GM03348 (cell line): ENCODE measurements at places on chromosomes 6 and 20.

DNA sequence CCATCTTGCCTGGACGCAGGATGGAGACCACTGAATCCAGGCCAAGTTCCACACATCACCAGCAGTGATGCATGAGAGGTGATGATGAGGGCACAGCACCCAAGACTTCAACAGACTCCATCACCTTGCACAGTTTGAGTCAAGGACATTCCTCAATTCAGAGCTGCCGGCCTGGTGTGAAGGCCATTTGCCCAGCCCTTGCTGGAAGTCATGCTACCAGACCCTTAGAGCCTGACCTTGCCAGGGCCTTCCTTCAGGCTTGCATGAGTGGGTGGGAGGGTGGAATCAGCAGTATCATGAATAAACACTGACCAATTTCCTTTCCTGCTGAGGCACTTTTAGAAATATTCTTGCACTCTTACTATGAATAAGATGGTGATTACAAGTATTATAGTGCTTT lies 130.2 kb upstream of the SSTR4 start:
- DNase-seq = no peak

GRCh38 chr6:3721810-3722621 lies 29.5 kb downstream of the PXDC1 start:
- DNase-seq = peak; percentile 70

GRCh38 chr20:49937027-49937929 lies 1.1 kb downstream of the RNF114 start:
- DNase-seq = peak; percentile 19

DNA sequence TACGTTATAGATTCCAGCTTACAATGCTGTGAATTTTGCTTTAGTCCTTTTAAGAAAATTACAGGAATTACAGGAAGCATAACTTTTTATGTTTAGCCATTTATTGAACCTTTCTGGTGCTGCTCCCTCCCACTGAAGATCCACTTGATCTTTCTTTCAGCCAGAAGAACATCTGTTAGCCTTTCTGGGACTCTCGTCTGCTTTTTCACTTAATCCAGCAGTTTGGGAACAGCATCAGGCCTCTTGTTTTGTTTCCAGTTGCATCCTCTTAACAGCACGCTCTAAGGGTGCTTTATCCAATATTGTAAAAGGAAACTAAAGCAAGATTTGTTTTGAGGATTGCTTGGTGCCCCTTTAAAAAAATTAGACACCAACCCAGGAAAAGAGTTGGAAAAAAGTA lies 10.3 kb upstream of the CYP24A1 start:
- no peak for DNase-seq

DNA sequence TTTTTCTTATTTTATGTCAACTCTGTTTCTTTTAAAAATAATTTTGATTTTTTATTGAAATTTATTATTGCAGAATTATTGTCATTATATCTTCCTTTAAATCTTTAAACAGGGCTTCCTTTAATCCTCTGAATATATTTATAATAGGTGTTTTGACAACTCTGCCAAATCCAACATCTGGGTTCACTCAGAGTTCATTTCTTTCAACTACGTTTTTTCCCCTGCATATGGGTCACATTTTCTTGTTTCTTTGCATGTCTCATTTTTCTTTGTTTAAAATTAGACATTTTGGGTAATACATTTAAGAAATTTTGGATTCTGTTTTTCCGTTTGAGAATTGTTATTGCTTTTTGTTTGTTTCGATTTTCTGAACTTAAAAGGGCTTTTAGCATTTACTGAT lies 655.1 kb upstream of the CITED2 start:
- no peak for DNase-seq

DNA sequence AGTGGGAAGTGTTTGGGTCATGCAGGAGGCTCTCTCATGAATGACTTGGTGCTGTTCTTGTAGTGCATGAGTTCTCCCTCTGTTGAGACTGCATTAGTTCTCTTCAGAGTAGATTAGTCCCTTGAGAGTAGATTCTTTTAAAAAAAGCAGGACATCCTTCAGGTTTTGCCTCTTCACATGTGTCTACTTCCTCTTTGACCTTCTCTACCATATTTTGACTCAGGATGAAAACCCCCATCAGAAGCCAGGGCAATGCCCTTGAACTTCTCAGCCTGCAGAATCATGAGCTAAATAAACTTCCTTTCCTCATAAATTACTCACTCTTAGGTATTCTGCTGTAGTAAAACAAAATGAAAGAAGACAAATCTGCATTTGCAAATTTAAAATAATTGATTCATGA lies 170.3 kb downstream of the CD109 start:
- DNase-seq = no peak

DNA sequence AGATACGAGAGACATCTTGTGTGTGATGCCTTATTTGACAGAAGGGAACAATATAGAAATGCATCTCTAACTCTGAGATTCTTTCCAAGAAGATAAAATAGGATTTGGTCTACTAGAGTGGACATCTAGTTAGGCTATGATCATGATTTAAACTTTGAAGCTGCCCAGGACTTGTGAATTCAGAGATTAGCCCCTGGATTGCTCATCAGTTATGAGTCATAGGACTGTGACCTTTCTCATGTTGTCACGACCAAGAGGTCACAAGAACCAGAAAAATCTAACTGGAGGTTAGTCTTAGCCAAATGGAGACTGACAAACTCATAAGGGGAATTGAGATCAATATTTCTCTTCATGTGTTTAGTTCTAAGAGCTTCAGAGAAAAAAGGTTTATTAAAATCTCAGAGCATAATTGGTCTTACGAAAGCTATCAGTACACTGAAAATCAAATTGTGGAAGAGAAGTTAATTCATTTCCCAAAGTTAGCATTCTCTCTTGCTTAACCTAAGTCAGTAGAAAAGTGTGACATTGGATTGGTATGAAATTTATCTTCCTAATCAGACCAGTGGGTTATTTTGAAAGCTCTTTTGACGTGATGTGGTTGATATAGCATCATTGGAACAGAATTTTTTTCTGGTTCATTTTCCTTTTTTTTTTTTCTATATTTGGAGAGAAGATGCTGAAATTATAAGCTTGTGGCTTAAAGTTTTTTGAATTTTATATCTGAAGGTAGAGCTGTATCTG lies 245.7 kb downstream of the RNF144B start:
- DNase-seq = no peak

DNA sequence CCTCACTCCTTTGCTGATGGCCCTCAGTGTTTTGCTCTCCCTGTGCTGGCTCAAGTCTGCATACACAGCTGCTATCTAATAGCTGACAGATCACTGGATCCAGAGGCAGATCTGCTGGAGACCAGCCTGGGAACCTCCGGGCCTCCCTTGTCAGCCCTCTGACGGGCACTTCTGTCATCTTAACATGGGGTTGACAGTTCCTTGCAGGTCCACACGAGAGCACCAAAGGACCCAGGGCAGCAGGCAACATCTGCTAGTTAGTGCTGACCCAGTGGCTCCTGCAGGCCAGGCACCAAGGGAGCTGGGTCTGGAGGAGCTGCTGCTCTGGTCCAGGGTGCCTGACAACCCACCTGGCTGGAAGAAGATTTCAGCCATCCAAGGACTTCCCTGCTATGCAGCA lies 208.1 kb downstream of the UST start:
- no peak for DNase-seq

DNA sequence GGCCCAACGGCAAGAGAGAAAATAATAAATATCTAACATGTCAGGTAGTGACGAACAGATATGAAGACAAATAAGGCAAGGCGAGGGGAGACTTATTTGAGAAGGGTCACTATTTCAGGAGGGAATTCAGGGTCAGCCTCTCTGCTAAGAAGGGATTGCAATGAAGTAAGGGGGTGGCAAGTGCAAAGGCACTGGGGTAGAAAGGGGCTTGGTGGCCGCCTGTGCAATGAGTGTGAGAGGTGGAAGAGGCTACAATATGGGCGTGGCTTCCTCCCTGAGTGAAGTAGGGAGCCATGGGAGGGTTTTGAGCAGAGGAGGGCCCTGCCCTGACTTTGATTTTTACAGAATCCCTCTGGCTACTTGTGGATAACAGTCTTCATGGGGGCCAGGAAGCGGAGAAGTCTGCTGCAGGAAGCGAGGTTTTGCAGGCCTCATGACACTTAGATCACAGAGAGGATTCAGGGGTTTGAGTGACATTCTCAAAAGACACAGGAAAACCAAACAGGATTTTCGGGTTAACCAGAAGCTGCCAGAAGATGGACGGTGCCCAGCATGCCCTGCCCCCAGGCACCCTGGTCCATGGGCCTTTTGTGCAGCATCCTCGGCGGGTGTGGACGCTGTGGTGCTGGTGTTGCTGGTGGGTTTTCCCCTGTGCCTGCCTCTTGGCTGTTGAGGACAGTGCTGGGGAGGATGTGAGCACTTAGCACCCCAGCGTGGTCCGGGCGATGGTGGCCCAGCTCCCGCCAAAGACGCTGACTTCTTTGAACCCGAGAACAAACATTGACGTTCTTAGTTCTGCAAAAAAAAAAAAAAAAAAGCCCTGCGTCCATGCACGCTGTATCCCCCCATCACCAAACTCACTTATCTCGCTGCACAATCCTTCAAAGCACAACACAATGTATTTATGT lies 124.2 kb upstream of the PTPN1 start:
- no peak for DNase-seq

DNA sequence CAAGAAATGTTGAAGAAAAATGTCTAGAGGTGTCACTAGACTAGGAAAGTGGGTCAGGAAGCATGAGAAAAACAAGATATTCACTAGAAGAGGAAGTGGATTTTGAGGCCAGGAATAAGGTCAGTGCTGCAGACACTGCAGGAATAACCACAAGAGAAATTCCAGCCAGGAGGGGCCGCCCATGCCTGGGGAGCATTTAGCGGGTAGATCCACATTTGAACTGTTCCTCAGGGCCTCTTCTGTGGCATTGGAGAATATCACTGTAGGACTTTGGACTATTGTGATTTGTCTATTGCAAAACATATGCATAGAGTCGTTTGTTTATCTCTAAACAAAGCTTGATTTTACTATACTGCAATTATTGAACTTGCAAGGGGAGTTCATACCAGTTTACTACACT lies 49.6 kb upstream of the CCDC28A start:
- no peak for DNase-seq

DNA sequence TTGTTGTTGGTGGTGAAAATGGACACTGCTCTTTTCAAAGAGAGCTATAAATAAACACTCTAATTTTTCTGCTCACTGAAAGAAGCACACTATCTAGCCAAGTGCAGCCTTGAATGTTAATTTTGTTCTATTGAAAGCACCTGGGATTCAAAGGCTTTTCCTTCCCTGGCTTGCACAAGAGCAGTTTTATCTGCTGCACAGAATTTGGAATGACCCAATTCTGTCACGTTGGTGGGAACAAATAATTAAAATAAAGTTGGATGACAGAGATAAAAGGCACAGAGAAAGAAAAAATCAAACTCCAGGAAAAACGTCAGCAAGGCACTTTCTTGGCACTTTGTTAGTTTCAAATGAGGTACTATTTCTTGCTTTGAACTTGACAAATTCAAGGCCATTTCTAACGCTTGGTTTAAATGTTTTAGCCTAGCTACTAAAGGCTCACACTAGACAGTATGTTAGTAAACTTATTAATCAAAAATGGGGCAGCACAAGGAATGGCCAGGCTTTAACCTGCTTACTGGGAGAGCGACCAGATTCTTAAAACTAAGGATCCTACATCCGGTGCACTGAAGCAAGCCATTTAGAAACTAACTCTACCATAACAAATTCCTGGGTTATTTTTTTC lies 145.5 kb upstream of the ARG1 start:
- DNase-seq = no peak

DNA sequence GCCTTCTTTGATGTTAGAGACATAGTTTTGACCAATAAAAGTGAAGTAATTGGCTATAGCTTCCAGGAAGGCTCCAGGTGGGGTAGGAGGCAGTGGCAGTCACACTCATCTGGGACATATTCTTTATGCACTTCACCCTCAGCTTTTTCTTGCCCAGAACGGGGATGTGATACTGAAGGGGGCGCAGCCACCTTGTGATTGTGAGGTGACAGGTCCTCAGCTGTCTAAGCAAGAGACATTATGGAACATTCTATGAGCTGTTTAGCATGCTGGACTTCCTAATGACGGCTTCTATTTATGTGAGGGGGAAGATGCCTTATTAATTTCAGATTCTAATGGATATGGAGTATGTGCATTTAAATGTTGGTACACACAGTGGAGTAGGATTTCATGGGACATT lies 151.3 kb upstream of the ZFP64 start:
- DNase-seq = no peak

GRCh38 chr20:23356203-23356602 lies 5.6 kb downstream of the NXT1 start:
- DNase-seq = no peak

DNA sequence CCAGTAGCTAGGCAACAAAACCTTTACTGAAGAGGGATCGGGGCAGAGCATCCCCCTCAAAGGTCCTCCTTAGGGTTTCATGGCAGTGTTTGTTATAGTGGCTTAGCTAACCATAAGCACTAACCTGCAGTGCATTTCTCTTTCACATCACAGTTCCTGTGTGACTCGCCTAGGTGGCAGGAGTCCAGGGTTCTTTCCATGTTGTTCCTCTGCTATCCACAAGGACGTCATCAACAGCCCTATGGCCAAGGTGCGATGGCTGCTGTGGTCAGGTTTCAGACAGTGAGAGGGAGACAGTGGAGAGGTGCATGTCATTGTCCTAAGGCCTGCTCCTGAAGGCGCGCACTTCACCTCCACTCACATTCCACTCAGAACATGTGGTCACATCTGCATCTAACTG lies 38.8 kb upstream of the FOXA2 start:
- no peak for DNase-seq
